T-helper 17 cell (primary cell): ENCODE measurements at places on chromosomes 4 and X. TPM values are rescaled to one million over a fixed set of nuclear protein-coding genes. Genes with fewer than 3 reads are reported as not detected.

GRCh38 chrX:46572340-46572936, 1.1 kb upstream of the CHST7 start:
- DNase-seq = no peak
- H3K4me3 ChIP-seq = peak overlapping the region; percentile 89
- no peaks in the 10 kb centered on the region for H3K27me3 ChIP-seq
- peak overlapping the region; percentile 81 for H3K27ac ChIP-seq

- H3K36me3 ChIP-seq = no peaks in the 10 kb centered on the region
- no peak overlapping the region for H3K4me3 ChIP-seq
Observed at GRCh38 chr4:189294574-189294973, 646.1 kb upstream of the FRG1 start.

DNA sequence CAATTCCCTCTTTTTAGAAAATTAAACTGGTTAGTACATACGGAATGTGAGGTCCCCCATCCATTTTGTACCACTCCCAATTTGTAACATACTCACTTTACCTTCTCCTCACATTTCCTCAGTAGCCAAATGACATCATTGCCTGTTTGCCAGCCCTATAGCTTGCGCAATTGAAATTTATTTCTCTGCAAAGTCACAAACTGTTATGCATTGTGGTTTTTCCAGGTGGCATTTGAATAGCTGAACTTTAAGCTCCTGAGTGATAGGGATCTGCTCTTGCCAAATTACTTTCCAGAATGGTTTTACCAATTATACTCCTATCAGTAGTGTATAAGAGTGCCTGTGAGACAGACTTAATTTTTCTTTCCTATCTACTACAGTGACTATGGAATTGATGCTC, 7.7 kb downstream of the COL4A5 start:
- no peak overlapping the region for H3K27ac ChIP-seq
- H3K36me3 ChIP-seq = no peaks in the 10 kb centered on the region
- no peaks in the 10 kb centered on the region for H3K4me1 ChIP-seq
- H3K27me3 ChIP-seq = peaks cover 4% of the 10 kb centered on the region
- H3K4me3 ChIP-seq = no peak overlapping the region

DNA sequence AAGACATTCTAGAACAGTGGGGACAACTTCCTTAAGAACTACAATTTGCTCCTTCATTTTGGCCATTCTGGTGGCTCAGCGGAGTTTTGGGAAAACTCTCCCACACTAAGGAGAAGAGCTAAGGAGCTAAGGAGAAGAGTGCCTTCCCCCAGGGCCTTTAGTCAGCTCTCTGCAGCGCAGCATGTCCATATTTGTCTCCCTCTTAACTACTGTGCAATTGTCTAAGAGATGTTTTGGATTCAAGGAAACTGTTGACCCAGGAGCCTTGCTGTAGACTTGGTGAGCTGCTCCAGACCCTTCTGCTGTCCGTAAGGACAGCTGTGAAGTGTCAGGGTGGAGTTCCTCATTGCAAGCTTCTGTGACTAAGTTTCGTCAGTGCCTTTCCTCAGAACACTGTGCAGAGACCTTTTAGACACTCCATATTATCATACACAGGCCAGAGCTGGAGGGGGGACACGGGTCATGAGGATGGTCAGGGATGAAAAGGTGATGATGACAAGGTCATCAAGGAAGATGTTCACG, 179.0 kb downstream of the NHS start:
- H3K27ac ChIP-seq = no peak overlapping the region
- H3K36me3 ChIP-seq = no peaks in the 10 kb centered on the region
- peaks cover 3% of the 10 kb centered on the region for H3K4me1 ChIP-seq
- no peak for DNase-seq

DNA sequence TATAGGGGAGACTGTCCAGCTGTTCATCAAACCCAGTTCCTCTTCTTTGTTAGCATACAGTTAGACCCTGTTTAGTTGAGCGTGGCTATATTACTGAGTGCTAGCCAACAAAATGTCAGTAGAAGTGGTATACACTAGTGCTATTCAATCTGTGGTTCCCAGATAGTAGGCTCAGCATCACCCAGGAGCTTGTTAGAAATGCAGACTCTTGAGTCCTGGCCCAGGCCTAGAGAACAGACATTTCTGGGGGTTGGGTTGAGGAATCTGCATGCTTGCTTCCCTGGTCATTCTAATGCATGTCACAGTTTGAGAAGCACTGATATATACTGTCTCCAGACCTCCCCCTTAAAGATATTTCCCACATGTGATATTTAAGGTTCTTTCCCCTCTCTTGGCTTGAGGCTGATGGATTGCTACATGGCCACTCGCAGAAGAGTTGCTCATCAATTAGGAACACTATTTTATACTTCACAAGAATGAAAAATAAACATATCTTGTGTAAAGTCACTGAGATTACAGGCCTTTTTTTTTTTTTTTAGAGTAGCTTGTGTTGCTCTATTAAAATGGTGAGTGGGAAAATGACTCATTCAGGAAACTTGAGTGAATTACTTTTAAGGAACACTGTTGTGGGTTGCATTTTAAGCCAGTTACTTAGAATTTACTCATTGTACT, 289.0 kb downstream of the STIM2 start:
- no peak overlapping the region for H3K4me3 ChIP-seq
- no peak for DNase-seq
- H3K4me1 ChIP-seq = no peaks in the 10 kb centered on the region
- peaks cover 19% of the 10 kb centered on the region for H3K27me3 ChIP-seq
- no peaks in the 10 kb centered on the region for H3K36me3 ChIP-seq

- H3K4me3 ChIP-seq = no peak overlapping the region
- no peaks in the 10 kb centered on the region for H3K27me3 ChIP-seq
- DNase-seq = no peak
Observed at GRCh38 chr4:288891-289290, 16.4 kb downstream of the ZNF732 start.

GRCh38 chr4:112517067-112517634, 1.2 kb upstream of the NEUROG2 start:
- peaks cover 36% of the 10 kb centered on the region for H3K4me1 ChIP-seq
- H3K27me3 ChIP-seq = peaks cover 92% of the 10 kb centered on the region
- H3K4me3 ChIP-seq = peak overlapping the region; percentile 95
- H3K27ac ChIP-seq = peak overlapping the region; percentile 9

GRCh38 chr4:119070301-119070700, 65.3 kb upstream of the MYOZ2 start:
- no peak overlapping the region for H3K27ac ChIP-seq
- peaks cover 3% of the 10 kb centered on the region for H3K4me1 ChIP-seq
- H3K27me3 ChIP-seq = peaks cover 28% of the 10 kb centered on the region
- DNase-seq = no peak
- H3K36me3 ChIP-seq = no peaks in the 10 kb centered on the region

GRCh38 chrX:72479324-72480274, 93.0 kb downstream of the HDAC8 start:
- no peak overlapping the region for H3K27ac ChIP-seq
- H3K27me3 ChIP-seq = no peaks in the 10 kb centered on the region
- DNase-seq = no peak
- H3K4me1 ChIP-seq = no peaks in the 10 kb centered on the region

GRCh38 chr4:72209600-72209999, 177.8 kb downstream of the NPFFR2 start:
- DNase-seq = no peak
- H3K4me1 ChIP-seq = no peaks in the 10 kb centered on the region
- H3K36me3 ChIP-seq = no peaks in the 10 kb centered on the region
- H3K27ac ChIP-seq = no peak overlapping the region
- H3K4me3 ChIP-seq = no peak overlapping the region

DNA sequence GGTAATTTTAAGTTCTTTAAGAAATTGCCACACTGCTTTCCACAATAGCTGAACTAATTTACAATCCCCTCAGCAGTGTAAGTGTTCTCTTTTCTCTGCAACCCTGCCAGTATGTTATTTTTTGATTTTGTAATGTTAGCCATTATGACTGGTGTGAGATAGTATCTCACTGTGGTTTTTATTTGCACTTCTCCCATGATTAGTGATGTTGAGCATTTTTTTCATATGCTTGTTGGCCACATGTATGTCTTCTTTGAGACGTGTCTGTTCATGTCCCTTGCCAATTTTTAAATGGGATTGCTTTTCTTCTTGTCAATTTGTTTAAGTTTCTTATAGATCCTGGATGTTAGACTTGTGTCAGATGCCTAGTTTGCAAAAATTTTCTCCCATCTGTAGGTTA, 86.1 kb downstream of the BMP3 start:
- peaks cover 9% of the 10 kb centered on the region for H3K4me1 ChIP-seq
- H3K36me3 ChIP-seq = no peaks in the 10 kb centered on the region
- H3K4me3 ChIP-seq = no peak overlapping the region
- H3K27me3 ChIP-seq = no peaks in the 10 kb centered on the region

- H3K36me3 ChIP-seq = no peaks in the 10 kb centered on the region
- no peak overlapping the region for H3K27ac ChIP-seq
- DNase-seq = no peak
- H3K4me3 ChIP-seq = no peak overlapping the region
- H3K27me3 ChIP-seq = no peaks in the 10 kb centered on the region
- H3K4me1 ChIP-seq = no peaks in the 10 kb centered on the region
Observed at GRCh38 chrX:151006410-151007109, 23.4 kb downstream of the HMGB3 start.

- H3K36me3 ChIP-seq = peaks cover 2% of the 10 kb centered on the region
- no peak for DNase-seq
- no peak overlapping the region for H3K4me3 ChIP-seq
- H3K27ac ChIP-seq = peak overlapping the region; percentile 49
- H3K4me1 ChIP-seq = peaks cover 17% of the 10 kb centered on the region
- no peaks in the 10 kb centered on the region for H3K27me3 ChIP-seq
Observed at GRCh38 chrX:118990512-118991227, 16.3 kb downstream of the LONRF3 start.

DNA sequence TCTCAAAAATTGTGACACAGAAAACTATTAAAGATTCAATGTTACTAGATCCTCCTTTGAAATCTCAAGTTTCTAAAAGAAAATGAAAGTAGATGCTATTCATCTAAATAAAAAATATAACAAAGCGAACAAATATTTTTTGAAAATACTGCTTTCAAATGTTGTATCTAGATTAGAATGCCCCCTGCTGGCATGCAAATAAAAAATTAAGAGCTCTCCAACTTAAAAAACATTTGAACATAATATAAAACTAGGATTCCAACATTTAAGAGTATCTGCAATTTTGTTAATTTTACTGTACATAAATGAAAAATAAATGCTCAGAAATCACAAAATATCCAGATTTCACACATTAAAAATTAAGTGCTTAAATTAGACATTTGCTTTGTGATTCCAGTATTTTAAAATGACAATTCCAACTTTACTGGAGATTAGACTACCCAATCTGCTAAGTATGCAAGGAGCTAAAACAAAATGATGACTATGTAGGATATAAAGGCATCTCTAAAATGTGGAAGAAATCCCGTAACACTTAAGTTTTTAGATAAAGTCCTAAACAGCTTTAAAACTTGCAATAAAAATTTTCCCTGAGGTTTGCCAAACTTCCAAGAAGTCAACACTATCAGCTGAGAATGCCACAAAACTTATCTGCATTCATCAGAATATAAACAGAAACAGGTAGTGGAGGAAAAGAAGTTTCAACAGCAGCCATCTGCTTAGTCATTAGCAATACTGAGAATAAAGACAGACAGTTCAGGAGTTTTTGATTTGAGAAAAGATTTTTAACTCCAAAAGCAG, 32.7 kb downstream of the DHX15 start:
- H3K4me1 ChIP-seq = peaks cover 20% of the 10 kb centered on the region
- peaks cover 6% of the 10 kb centered on the region for H3K36me3 ChIP-seq
- no peaks in the 10 kb centered on the region for H3K27me3 ChIP-seq
- no peak overlapping the region for H3K4me3 ChIP-seq
- DNase-seq = no peak

- H3K36me3 ChIP-seq = peaks cover 10% of the 10 kb centered on the region
- no peak overlapping the region for H3K4me3 ChIP-seq
- H3K27me3 ChIP-seq = no peaks in the 10 kb centered on the region
- peak overlapping the region; percentile 61 for H3K27ac ChIP-seq
- DNase-seq = no peak
- H3K4me1 ChIP-seq = no peaks in the 10 kb centered on the region
Observed at GRCh38 chrX:47180346-47180745, 13.3 kb upstream of the UBA1 start.

DNA sequence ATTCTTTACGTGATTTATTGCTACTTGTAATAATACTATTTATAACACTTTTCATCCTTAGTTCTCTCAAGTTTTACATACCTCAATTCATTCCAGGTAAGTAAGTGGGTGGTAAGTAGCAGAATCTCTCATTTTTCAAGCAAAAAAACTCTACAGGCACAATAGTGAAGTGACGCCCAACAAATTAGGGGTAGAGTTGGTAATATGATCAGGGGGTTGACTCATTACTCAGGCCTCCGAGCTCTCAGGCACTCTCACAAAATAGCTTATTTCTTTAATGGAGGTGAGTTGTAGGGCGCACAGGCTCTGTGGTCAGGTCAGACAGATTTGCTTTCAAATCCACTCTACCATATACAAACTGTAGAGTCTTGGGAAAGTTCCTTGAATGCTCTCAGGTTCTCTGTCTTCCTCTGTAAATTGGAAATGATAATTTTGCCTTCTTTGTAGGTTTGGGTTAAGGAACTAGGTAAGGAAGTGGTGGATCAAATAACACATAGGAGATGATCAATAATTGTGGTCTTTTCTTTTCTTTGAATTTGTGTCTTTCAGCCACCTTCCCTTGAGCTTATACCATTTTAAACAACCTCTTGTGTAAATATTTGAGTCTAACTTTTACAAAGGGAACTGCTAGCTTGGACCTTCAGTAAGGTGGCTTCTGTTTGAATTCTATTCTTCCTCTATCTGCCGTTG, 134.9 kb upstream of the LEF1 start:
- no peak overlapping the region for H3K4me3 ChIP-seq
- H3K4me1 ChIP-seq = peaks cover 13% of the 10 kb centered on the region
- peaks cover 7% of the 10 kb centered on the region for H3K27me3 ChIP-seq
- no peak for DNase-seq
- no peaks in the 10 kb centered on the region for H3K36me3 ChIP-seq

GRCh38 chrX:107567370-107567769, 60.9 kb upstream of the PRPS1 start:
- DNase-seq = no peak
- peak overlapping the region; percentile 54 for H3K27ac ChIP-seq
- H3K36me3 ChIP-seq = no peaks in the 10 kb centered on the region
- no peak overlapping the region for H3K4me3 ChIP-seq
- H3K27me3 ChIP-seq = peaks cover 21% of the 10 kb centered on the region
- peaks cover 2% of the 10 kb centered on the region for H3K4me1 ChIP-seq

CLRN2 gene
- not detected for total RNA-seq

ZFP42 gene
- total RNA-seq = not detected

POLR2B gene
- total RNA-seq = 77.7 TPM

MAN2B2 gene
- 27.0 TPM for total RNA-seq

TFE3 gene
- total RNA-seq = 38.9 TPM

NUP62CL gene
- total RNA-seq = 2.2 TPM

ACE2 gene
- not detected for total RNA-seq
